ENCODE measurements at places on chromosomes 2 and 18.

DNA sequence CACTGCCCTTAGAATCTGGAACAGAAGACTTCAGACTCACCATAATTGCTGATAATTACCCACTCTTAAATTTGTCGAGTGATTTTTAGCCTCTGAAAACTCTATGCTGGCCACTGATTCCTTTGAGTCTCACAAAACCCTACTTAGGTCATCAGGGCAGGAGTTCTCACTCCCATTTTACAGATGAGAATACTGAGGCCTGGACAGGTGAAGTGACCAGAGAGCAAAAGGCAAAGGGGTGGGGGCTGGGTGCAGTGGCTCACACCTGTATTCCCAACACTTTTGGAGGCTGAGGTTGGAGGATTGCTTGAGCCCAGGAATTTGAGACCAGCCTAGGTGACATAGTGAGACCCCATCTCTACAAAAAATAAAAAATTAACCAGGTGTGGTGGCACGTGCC, 34.8 kb upstream of the SLC35F6 start:
- DNase-seq: no peak

- no peak for DNase-seq
These were observed 153.6 kb downstream of the COL4A4 start for GRCh38 chr2:227010433-227010832.

- peak; percentile 36 for DNase-seq
These were observed 32.2 kb downstream of the QPCT start for GRCh38 chr2:37376421-37377186.

- no peak for DNase-seq
These were observed 9.6 kb downstream of the MARCHF4 start for GRCh38 chr2:216362730-216363129.

DNA sequence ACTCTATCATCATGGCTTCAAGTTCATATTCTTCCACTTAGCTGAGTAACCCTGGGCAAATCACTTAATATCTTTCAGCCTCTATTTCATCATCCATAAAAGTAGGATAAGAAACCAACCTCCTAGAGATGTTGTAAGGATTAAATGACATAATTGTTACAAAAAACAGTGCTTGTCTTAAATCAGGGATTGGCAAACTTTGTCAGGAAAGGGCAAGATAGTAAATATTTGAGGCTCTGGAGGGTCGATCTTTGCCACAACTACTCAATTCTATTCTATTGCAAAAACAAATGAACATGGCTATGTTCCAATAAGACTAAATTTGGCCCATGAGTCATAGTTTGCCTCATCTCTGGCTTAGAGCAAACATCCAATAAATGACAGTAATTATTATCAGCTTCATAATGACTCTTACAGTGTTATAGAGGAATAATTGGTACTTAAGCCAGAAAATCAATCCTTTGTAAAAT, 184.7 kb downstream of the SATB2 start:
- DNase-seq: no peak

- DNase-seq: no peak
These were observed 362.9 kb downstream of the ZEB2 start for GRCh38 chr2:144156736-144157640.

- DNase-seq: no peak
These were observed 1.4 kb upstream of the TUBA4B start for GRCh38 chr2:219251656-219252055.

- peak; percentile 37 for DNase-seq
These were observed 243.6 kb upstream of the CXCR4 start for GRCh38 chr2:136361521-136361920.

DNA sequence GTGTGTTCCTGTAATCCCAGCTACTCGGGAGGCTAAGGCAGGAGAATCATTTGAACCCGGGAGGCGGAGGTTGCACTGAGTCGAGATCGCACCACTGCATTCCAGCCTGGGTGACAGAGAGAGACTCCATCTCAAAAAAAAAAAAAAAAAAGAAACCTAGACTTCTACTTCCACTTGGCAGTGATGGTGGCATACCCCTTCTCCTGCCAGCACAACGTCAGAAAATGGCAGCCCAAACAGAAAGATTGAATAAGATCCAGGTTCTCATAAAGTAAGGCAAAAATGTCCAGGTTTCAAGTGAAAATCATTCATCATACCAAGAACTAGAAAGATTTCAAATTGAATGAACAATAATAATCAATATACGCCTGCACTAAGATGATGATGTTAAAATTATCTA, 15.4 kb upstream of the ESPNL start:
- peak; percentile 1 for DNase-seq

DNA sequence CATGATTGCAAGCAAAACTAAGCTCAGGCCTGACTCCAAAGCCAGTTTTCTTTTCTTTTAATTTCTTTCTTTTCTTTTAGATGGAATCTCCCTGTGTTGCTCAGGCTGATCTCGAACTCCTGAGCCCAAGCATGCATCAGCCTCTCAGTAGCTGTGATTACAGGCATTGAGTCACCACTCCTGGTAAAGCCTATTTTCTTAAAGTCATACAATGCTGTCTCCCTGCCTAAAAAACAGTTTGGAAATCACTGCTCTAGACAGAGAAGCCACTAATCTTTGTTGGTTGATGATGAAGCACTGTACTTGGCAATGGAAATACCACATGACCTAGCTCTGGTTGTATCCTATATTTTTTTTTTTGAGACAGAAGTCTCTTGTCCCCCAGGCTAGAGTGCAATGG, 33.1 kb upstream of the ZNF532 start:
- no peak for DNase-seq

DNA sequence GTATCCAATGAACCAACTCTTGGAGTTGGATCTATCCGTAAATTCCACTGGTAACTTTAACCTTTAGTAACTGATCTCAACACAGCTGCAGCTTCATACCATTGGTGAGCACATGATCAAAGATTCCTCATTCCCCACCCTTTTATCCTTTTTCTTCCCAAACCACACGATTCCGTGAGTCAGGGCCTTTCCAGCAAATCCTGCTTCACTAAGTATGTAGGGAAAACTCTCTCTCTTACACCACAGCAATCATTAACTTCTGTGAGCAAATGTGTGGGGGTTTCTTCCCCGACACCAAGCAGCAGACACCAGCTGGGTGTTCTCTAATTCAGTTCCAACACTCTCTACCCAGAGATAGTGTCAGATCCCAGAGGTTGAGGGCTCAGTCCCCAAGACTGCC, 23.5 kb downstream of the ELP2 start:
- DNase-seq: no peak

GRCh38 chr2:186349508-186349907, 136.6 kb upstream of the ZC3H15 start:
- no peak for DNase-seq

- DNase-seq: no peak
These were observed 27.2 kb upstream of the EML4 start for GRCh38 chr2:42141687-42142546.

DNA sequence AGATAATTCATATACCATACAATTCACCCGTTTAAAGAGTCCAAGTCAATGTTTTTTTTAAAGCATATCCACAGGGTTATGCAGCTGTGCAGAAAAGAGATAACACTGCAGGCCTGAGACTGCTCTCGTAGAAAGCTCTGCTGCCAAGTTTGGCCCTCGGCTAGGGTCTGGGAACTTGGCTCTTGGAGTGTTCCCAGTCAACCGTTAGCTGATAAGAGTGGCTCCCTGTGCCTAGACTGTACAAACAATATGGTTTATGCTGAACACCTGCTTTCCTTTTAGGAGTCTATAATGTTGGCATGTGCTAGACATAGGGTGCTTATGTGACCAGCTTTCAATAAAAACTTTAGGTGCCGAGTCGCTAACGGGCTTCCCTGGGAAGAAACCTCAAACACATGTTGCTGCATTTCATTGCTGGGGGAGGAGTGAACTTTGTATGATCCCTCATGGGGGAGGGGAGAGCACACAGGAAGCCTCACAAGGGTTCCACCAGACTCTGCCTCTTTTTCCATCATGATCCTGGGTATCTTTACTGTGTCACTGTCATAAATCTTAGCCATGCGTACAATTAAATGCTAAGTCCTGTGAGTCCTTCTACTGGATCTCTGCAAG, 34.7 kb downstream of the RFX8 start:
- no peak for DNase-seq

- no peak for DNase-seq
These were observed 221.0 kb upstream of the OSR1 start for GRCh38 chr2:19579461-19579860.

DNA sequence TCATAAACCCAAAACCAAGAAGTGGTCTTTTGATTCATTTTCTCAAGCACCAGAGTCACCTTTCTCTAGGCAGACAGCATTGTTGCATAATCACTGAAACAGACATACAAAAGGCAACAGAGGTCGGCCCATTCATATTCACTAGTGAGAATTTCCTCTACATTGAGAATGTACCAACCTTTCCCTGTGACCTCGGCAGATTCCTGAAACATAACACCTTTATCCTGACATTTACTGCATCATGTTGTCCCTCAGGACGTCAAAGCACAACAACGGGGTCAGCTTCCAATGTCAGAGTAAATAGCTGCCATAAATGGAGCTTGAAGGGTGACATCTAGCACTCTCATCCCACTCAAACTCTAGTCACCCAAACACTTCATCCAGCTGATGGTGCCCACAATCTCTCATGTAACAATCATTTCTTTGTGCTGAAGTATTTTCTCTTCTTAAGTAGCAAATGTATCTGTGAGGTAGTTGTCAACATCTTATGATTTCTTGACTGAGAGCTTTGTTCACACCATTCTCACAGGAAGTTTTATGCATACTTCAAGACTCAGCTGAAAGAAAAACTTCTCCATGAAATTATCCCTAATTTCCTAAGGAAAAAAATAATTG, 802.6 kb upstream of the CHAC2 start:
- no peak for DNase-seq

DNA sequence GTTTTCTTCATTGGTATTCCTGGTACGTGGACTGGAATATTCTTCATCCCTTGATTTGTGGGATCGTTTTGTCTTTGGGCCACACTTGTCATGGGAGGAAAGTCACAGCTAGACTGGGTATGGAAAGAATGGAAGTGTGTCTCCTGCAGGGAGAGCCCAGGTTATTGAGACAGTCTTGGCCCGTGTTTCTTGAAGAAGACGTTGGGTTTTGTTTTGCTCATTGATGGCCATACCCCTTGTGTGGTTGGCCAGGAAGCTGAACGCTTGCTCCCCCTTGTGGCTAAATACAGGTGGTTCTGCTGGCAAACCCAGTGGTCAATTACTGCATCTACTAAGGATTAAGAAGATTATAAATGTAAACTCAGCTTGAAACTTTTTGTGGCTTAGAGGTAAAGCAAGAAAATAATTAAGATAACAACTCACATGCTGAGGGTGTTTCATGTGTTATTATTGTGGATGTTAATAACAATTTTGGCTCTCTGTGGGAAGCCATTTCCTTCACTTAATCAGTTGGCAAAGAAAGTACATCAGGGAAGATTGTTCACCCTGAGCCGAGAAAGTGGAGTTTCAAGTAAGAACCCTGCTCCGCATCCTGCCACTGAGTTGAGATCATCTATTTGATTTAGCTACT, 91.8 kb downstream of the NEDD4L start:
- DNase-seq: peak; percentile 54

DNA sequence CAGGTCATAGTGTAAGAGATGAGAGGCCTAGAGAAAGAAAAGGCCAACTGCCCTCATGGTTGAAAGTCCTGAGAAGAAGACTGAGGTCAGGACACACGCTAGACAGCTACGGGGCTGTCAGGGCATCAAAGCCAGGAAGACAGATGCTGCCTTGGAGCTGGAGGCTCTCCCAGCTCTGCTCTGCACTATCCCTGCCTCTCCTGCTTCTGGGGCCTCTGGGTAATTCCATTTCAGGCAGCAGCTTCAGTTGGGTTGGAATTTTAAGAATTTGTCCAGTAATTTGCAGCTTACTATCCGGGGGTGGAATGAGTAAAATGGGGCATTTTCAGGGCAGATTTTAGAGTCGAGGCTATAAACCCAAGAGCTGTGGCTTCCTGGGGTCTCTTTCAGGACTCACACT, 76.2 kb upstream of the CTAGE1 start:
- DNase-seq: no peak

GRCh38 chr18:36468161-36468560, 170.6 kb downstream of the FHOD3 start:
- DNase-seq: no peak

DNA sequence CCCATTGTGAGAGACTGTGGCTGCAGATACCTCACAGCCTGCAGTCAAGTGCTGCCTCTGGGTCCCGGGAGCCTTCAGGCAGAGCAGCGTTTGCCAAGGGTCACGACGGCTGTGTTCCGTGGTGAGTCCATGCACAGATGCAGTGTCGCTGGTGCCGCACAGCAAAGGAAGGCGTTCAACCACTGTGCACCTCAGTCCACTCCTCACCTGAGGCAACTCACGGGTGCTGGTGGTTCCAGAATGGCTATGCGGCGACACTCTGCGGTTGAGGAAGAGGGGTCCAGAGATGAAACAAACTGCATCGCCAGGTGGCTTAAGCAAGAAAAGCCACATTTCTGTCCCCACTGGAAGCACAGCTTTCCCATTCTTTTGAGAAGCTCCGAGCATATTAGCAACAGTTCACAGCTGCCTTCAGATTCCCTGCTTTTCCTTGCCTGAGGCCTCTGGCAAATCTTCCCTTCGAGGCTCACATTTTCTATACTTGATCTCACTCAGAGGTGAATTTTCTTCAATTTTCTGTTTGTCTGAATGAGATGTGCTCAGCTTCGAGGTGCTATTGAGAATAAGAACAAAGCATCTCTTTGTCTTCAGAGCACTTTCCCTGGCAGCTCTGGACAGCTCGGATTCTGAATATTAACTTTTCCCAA, 208.8 kb upstream of the TWIST2 start:
- DNase-seq: no peak

DNA sequence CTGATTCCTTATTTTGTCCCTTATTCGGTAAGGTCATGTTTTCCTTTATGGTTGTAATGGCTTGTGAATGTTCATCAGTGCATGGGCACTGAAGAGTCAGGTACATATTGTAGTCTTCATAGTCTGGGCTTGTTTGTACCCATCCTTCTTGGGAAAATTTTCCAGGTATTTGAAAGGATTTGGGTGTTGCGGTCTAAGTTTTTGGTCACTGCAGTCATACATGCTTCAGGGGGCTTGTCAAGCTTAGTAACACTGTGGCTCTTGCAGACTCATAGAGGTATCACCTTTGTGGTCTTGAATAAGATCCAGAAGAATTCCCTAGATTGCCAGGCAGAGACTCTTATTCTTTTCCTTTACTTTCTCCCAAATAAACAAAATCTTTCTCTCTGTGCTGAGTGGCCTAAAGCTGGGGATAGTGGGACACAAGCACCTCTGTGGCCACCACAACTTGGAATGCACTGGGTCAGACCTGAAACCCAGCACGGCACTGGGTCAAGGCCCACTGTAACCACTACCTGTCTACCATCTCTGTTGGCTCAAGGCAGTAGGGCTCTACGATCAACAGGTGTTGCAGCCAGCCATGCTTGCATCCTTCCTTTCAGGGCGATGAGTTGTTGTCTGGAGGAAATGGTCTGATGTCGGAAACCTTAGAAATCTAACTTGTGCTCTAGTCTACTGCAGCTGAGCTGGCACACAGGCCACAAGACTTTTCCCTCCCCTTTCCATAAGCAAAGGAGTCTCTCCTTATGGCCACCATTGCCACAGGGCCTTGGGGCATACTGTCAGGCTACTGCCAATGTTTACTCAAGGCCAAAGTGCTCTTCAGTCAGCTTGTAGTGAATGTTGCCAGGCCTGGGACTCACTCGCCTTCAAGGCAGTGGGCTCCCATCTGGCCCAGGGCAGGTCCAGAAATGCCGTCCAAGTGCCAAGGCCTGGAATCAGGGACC, 21.5 kb downstream of the IL1RN start:
- no peak for DNase-seq

GRCh38 chr2:238425505-238425978, 1.2 kb upstream of the ASB1 start:
- DNase-seq: no peak

GRCh38 chr2:144467502-144468137, 52.3 kb downstream of the ZEB2 start:
- no peak for DNase-seq

Data from activated CD4-positive, alpha-beta T cell treated with anti-CD3 and anti-CD28 coated beads, Interleukin-2, amount 50 U/mL, for 48 hours (primary cell).